Neuronal stem cell (in vitro differentiated cells): ENCODE measurements at places on chromosomes 1 and 21.

GRCh38 chr1:9569267-9569666 lies 19.4 kb upstream of the TMEM201 start:
- no peak for DNase-seq

DNA sequence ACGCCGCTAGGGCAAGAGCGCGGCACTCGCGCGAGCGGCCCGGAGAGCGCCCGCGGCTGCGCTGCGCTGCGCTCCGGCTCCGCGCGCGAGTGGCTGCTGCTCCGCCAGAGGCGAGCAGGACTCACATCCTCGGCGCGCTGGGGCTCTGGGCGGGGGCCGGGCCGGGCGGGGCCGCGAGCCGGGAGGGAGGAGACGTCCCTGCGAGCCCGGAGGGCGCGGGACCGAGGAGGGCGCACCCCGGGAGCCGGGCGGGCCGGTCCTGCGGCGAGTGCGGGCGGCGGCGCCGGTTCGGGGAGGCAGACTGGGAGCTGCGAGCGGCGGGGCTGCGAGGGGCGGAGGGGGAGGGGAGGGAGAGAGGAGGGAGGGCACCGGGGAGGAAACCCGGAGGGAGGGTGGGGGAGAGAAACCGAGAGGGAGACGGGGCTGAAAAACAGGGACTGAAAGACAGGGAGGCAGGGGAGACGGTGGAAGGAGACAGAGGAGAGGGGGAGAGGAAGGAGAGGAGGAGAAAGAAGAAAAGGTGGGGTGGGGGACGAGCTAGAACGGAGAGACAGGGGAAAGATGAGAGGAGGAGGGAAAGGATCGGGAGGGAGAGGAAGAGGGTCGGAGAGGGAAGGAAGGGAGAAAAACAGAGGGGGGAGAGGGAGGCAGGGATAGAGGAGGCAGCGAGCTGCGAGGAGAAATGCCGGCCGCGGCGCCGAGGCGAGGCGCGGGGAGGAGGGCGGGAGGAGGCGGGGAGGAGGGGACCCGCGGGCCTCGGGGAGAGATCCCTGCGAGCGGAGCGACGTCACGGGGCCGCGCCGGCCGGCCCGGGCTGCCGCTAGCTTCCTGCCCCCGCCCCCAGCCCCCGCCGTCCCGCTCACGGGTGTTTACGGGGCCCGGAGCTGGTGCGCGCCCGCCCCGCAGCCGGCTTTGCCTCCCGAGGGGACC lies at the start of gene CAMK2N1:
CAMK2N1 (minus strand) TSS at position 684 of the 930 bp plus-strand sequence. CDS start 831 bp downstream, outside the sequence.
- peak; percentile 53 for DNase-seq

GRCh38 chr1:205074084-205074483 lies 10.2 kb downstream of the TMEM81 start:
- DNase-seq = no peak

GRCh38 chr1:96087719-96088118 lies 633.9 kb upstream of the PTBP2 start:
- DNase-seq = no peak

GRCh38 chr1:46464915-46465314 lies 24.7 kb upstream of the DMBX1 start:
- no peak for DNase-seq

- DNase-seq = no peak
These were observed 257.2 kb downstream of the MRPL39 start for GRCh38 chr21:25350056-25350455.

DNA sequence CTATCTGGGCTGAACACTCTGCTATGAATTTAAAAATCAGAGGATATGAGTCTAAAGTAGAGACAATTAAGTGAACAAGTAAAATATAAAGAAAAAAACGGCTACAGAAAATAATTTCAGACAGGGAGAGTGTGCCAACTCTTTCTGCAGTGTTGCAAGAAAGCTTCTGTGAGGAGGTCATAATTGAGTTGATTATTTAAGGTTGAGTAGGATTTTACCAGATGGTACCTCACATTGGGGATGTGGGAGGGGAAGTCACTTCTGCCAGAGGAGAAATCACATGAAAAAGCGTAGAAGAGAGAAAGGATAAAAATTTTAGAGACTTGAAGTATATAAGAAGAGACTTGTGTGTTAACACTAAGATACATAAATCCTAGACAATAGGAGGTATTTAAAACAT lies 238.0 kb upstream of the NCAM2 start:
- no peak for DNase-seq

DNA sequence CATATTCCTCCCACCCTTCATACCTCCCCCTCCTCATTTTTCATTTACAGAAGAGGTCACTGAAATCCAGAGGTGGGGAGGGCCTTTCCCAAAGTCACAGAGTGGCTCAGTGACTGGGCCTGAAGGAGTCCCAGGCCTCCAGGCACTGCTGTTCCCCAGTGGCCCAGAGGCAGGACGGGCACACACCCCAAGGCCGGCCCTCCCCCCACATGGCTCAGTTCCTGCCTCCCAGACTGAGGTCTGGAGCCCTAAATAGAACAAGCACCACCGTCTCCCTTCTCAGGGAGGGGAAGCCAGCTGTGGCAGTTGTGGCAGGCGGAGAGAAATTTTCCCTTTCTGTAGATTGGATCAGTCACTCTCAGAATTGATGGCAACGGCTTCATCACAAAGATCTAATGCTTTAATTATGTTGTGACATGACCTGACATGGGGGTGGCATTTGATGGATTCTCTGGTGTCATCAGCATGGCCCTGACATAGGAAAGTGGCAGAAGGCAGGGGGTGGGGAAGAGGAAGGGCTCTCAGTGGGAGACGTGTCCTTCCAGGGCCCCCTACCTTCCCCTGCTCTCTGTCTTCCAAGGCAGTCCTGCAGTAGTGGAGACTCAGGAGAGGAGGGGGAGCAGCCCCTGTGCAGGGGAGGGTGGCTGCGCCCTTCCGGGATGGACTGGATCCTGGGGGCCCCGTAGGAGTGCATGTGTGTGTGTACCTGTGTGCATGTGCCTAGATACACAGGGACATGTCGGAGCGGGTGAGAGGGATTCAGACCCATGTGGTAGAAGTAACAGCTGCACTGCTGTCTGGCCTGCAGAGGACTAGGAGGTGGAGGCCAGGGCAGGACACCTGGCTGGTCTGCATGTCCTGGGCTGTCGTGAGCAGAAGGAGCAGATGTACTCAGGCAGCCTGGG lies 41.2 kb upstream of the FOXO6 start:
- no peak for DNase-seq

- DNase-seq = no peak
These were observed 5.1 kb downstream of the FNDC7 start for GRCh38 chr1:108717774-108718316.

- no peak for DNase-seq
These were observed 35.9 kb downstream of the SLC19A1 start for GRCh38 chr21:45506241-45506817.

GRCh38 chr1:25796811-25797458 lies 3.1 kb upstream of the SELENON start:
- peak; percentile 82 for DNase-seq

- no peak for DNase-seq
These were observed 462.3 kb downstream of the PTPRC start for GRCh38 chr1:199101139-199101538.

GRCh38 chr1:113714606-113715269 lies 44.5 kb downstream of the PHTF1 start:
- DNase-seq = no peak

DNA sequence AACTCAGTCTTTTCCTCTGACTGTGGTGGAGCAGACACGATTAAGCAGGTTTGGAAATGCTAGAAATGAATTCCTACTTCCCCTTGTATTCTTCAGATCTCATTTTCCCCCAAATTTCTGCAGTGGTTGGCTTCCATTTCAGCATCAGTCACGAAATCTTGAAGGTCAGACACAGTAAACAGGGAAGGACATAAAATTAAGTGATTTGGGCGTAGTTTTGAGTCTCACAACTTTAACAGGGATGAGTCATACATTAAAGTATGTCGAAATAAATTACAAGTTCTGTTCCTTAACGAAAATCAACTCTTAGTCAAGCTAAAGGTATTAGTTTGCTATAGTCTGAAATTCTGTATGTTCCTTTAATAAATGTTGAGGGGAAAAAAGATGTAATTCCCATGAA lies 61.1 kb downstream of the HNRNPR start:
- no peak for DNase-seq

DNA sequence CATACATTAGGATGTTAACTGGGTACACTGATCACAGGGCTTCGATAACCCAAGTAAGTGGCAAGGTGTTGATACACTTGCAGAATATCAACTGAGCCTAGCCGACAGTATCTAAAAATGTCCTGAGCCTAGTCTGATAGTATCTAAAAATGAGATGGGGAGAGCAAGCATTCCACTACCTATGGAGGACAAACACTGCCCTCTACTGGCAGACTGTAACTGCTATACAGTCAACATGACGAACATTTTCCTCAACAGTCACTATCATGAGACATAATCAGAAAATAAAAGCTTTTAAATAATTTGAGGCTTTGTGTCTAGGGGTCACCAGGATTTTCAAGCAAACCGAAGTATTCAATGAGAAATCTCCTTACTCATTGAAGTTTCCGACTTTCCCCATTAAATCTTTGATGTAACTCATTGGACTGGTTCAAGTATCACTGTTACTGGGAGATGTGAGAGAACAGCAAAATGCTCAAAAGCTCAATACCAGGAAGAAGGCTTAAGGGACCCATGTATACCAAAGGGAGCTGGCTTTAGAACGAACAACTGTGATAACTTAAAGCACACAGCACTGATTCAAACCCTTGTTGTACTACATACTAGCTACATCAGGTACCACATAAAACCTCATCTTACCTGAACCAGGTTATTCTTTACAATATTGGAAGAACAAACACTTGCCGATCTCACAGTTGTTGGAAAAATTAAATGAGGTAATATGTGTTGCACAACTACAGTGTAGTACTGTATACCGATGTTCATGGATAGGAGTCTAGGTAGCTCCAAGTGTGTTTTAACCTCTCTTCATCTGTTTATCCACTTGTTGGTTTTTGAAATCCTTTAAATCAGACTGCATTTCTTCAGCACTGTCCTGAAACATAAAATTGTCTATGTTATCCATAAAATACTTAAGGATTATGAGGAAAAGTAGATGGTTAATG lies 31.1 kb upstream of the SLC45A3 start:
- DNase-seq = peak; percentile 77

- no peak for DNase-seq
These were observed 147.9 kb upstream of the RGS18 start for GRCh38 chr1:192010406-192010805.
